GM19239 (cell line): ENCODE measurements at places on chromosomes 1 and 21.
A peak's percentile ranks its signal among the peaks of the same experiment; 100 is the strongest.

DNA sequence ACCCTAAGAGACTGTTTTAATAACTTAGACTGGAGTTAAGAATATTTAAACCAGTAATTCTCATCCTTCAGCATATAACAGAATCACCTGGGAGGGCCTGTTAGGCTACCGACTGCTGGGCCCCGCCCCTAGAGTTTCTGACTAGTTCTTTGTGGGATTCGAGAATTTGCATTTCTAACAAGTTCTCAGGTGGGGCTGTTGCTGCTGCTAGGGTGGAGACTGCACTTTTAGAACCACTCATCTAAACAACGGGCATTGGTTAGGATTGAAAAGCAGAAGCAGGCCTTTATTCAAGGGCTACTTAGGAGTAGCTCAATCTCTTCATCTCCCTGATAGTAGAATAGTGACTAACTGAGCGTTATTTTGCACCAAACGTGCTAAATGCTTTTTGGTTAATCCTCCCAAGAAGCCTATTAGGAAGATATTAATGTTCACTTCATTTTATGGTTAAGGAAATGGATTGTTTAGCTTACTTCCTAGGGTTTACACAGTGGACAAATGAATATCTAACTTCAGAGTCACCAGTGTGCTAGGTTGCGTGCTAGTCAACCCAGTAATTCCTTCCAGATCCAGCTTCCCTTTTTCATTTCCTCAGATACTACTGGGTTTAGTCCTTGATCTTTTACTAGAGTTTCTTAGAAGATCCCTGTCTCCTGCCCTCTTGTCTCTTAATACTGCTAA is 31.1 kb upstream of the UAP1 start:
- DNase-seq = peak; percentile 17

DNA sequence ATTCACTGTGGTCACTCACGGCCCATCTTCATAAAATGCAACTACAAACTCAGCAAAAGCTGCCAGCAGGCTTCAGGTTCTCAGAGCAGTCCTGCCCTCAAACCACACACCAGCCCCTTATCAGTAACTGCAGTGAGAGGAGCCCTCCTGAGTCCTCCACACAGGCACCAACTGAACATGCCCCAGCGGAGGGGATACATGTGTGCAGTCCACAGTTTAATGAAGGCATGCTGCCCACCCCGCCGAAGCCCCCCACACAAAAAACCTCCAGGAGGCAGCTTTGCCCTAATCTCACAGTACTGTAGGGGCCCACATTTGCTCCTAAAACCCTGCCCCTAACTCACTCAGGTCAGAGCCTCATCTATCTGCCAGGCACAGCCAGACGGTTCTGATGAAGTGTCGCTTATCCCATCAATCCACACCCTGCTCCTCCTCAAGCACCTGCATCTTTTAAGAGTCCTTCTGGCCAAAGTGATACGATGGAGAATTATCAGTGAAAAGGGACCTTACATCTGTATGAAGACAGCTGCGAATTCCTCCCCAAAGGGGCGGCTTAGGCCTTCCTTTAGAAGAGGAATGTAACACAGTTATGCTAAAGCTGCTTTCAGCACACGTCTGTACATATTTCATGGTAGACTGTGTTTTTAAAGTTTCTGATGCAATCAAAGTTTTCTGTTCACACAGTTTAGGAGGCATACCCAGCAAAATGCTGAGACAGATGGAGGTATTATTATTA is 3.5 kb downstream of the ABCB10 start:
- DNase-seq = no peak

DNA sequence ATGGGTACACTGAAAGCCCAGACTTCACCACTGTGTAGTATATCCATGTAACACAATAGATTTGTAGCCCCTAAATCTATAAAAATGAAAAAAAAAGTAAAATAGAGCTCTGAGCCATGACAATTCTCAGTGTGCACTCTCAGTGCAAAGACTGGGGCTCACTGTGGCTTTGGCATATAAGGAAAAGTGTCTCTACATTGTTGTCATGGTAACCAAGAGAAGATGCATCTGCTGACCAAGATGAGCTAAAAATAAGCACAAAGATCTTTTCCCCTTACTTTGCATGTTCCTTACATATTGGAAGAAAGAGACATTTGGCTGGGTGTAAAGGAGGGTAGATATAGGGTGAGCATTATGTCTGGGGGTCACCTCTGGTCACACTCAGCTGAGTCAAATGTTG is 12.0 kb downstream of the PGLYRP4 start:
- DNase-seq = no peak

DNA sequence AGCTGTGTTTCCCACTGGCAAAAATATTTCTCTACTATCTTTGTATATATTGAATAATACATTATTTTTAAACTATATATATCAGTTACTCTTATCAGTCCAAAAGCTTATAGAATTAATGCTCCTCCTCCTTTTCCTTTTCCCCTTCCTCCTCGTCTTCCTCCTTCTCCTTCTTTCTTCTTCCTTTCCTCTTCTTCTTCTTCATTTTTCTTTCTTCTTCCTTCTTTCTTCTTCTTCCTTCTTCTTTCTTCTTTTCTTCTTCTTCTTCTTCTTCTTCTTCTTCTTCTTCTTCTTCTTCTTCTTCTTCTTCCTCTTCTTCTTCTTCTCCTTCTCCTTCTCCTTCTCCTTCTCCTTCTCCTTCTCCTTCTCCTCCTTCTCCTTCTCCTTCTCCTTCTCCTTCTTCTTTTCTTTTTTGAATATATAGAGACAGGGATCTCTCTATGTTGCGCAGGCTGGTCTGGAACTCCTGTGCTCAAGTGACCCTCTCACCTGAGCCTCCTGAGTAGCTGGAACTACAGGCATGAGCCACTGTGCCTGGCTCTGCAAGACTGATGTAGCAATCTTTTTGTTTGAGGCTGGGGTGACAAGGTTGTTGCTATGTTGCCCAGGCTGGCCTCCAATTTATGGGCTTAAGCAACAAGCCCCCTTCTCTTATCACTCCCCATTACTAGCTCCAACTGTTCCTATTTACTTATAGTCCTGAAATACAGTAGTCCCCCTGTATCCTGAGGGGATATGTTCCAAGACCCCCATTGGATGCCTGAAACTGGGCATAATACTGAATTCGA is 47.4 kb downstream of the MAGI3 start:
- DNase-seq = no peak

- no peak for DNase-seq
Measured at GRCh38 chr1:51664421-51665240, 47.7 kb downstream of the OSBPL9 start.

DNA sequence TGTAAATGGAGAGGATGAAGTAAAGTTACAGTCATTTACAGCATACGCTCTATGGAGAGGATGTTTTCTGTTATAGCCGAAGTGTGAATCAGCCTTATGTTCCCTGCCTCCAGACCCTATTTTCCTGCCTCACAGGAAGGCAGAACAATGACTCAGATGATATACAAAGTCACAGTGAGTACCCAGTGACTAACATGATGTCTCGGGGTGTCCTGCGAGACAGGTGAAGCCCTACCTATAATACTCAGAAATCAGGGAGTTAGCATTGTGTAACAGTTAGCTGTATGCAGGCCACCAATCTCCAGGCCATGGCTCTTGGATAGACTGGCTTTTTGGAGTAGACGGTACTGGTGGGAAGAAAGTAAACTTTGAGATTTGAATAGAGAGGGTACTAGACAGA is 55.6 kb upstream of the FBXO28 start:
- DNase-seq = no peak

- DNase-seq = no peak
Measured at GRCh38 chr1:94362466-94363058, 55.6 kb upstream of the ABCD3 start.

DNA sequence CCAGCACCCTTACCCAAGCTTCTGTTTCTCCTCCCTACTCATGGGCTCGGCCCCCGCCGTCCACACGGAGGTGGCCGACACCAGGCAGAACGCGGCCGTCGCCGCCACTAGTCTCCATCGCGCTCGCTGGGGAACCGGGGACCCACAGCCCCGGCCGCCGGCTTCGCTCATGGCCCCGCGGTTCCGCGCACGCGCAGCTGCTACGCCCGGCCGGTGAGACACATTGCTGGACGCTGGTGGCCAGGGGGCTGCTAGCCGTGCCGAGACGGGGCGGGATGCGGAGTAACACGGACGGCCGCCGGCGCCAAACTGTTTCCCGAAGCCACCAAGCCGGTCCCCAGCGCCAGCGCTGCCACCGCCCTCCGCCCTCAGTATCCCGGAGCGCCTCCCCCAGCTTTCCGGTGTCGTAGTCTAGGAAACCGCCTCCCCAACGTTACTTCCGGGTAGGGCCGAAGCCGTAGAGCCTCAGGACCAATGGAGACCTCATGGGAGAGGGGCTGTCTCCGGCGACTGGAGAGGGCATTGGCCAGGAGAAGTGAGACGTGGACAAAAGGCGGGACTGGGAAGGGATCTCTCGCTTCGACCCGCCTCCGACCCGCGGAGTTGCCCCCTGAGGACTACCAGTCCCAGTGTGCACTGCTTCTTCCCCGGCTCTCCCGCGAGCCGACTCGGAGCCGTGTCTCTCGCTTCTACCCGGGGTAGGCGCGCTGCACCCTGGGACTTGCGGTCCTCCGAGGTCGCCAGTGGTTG is at the start of gene EDEM3:
Gene EDEM3 (minus strand): TSS at position 383 of the 750 bp plus-strand sequence. CDS start 212 bp downstream, at position 171.
- DNase-seq = peak; percentile 82

DNA sequence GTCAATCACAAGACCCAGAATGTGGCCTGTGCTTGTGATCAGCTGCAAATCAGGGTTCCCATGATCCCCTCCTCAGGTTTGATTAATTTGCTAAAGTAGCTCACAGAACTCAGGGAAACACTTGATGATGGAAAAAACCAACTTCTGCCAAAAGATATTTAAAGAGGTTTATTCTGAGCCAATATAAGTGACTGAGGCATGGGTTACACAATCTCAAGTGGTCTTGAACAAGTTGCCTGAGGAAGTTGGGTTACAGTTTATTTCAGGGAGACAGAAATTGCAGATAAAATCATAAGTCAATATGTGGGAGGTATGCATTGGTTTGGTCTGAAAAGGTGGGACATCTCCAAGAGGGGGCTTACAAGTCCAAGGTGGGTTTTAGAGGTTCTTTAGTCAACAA is 243.1 kb downstream of the S1PR1 start:
- DNase-seq = no peak

GRCh38 chr1:13825033-13825432 is 125.0 kb downstream of the PRDM2 start:
- no peak for DNase-seq

DNA sequence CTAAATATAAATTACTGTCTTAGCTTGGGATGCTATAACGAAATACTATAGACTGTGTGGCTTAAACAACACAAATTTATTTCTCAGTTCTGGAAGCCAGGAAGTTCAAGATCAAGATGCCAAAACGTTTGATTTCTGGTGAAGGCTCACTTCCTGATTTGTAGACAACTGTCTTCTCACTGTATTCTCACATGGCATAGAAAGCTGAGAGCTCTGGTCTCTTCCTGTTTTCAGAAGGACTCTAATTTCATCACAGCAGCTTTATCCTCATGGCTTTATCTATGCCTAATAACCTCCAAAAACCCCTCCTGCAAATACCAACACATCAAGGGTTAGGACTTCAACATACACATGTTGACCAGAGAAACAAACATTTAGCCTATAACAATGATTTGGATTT is 1795.5 kb downstream of the MRPL39 start:
- no peak for DNase-seq

DNA sequence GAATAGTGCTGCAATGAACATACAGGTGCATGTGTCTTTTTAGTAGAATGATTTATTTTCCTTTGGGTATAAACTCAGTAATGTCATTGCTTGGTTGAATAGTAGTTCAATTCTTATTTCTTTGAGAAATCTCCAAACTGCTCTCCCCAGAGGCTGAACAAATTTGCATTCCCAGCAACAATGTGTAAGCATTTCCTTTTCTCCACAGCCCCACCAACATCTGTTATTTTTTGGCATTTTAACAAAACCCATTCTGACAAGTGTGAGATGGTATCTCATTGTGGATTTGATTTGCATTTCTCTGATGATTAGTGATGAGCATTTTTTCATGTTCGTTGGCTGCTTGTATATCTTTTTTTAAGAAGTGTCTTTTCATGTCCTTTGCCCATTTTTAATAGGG is 21.9 kb upstream of the EEIG2 start:
- DNase-seq = no peak

DNA sequence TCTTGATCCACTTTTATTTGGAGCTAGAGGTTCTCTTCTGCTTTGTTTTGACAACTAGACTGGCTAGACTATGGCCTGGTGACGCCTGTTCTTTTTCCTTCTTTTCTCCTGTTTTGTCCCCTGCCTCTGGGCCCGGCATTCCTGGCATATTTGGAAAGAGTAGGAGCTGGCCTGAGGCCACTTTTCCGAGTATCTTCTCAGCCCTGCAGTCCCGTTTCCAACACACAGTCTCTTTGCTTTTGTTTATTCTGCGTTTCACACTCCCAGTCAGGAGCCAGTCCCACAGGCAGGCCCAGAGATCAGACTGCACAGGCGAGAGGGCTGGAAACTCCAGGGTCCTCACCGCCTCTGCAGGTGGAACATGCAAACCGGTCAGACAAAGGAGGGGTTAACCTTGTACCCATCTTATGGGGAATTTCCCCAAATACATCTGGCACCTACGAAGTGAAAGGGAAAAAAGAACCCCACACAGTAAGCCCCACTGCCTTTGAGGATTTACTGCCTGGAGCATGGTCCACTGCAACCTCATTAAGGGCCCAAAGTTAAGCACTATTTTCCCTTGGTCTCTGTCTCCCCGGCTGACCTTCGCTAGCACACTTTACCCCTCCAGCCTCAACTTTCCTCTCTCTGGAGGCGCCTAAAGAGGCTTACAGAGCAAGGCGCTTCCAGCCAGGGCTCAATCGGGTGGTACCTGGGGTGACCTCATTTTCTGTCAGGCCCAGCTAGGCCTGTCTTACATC is 141.1 kb downstream of the TOMM20 start:
- no peak for DNase-seq

DNA sequence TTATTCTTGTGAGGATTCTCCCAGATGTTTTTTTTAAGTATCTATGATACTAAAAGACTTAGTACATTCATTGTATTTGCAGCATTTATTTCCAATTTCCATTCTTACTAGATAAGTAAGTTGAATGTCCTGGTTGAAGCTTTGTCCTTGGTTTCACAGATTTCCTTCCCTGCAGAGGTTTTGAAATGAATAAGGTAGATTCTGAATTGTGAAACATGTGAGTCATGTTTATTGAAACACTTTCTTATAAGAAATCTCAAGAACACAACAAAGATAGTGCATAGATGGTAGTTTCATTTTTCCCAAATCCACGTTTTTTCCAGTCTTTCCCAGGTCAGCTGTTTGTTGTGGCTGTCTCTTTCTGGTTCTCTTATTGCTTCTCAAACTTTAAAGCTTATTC is 24.8 kb downstream of the GABPA start:
- no peak for DNase-seq
